Daoy (cell line): ENCODE measurements at places on chromosomes 4 and X.

GRCh38 chr4:99724067-99724466 lies 66.4 kb upstream of the C4orf54 start:
- DNase-seq: no peak

DNA sequence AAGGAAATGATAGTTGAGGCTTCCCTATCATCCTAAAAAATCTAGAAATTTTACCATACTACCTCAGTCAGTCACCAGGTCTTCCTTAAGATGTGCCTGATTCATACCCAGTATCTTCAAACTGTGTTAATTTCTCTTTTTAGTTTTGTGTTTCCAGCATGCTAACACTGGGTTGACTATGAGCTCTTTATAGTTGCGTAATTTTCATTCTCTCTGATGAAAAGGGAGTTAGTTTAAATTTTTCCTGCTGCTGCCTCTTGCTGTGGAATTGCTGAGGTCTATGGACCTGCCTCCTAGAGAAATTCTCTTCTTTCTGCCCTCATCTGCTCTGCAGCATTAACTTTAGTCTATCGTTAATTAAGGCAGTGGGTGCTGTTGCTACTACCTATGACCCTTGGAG lies 66.6 kb downstream of the BANK1 start:
- no peak for DNase-seq

GRCh38 chr4:155690044-155690837 lies 23.6 kb downstream of the GUCY1A1 start:
- no peak for DNase-seq

- DNase-seq: no peak
These were observed 23.7 kb upstream of the TLR7 start for GRCh38 chrX:12843061-12843667.
